ENCODE measurements at places on chromosomes 5 and 9.

GRCh38 chr5:6450319-6450833, 1.7 kb downstream of the UBE2QL1 start:
- no peak for DNase-seq

DNA sequence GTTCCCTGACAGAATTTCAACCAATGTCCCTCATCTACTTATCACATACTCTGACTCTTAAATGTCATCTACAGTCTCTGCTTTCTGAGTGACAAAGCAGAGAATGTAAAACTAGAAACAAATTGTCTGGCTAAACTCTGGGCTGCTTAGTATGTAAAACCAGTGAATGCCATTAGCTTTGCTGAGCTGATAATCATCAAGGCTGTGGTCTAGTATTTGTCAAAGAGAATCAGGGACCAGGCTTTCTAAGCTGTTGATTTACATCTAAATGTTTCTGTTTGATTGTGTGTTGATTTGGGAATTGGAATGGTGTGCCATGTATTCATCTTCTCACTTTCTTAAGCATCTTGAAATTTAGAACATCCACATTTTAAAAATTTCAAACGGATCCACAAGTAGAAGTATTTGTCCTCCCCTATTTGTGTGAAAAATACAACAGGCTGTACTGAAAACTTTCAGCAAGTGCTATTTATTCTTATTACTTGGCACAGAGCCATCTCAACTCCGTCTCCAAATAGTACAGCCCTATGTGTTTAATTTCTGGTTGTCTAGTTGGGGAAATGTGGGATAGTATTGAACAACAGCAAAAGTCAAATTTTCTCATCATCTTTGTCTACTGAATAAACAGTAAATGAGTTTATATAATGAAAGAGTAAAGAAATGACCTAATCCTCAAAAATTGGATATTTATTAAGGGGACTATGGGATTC, 251.5 kb downstream of the KCTD16 start:
- no peak for DNase-seq

DNA sequence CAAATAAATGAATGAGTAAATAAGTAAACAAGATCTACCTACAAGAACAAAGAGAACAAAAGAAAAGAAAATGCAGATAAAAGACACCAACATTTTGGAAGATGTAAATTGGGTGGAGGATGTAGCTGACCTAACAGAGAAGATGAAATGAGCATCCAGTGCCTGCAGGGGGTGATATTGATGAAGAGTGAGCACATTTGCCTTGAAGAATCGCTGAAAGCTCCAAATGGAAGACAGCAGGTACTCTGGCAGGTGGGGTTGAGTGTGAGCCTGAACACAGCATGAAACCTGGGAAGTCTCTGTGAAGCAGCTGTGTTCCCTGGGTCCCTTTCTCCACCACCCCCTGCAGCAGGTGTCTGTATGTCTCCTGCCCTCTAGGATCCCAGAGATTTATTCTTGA, 125.6 kb downstream of the NXNL2 start:
- DNase-seq = no peak

DNA sequence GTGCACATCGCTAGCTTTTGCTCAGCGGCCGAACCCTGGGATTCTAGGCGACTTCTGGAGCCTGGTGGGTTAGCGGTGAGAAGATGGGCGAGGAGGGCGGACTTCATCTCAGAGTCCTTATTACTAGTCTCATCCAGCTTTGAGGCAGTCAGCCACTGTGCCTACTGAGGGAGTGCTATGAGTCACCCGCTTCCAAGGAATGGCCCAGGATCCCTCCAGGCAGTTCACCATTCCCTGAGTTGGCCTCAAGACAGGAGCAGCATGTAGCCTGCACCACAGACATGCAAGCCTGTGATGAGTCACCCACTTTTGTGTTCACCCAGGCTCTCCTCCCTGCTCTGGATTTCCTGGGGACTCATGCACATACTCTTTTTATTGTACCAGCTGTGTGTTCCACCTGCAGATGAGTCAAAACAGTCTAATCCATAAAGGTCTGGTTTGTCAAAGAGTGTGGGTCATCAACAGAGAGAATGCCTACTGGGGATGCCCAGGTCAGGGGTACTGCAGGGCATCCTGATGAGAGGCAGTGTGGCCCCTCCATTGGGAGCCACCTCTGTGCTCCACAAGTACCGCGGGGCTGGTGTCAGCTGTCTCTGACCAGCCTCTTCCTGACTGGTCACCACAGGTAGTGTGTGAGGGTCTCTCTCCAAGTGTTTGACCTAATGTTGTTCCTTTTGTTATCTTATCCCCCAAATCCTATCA, 20.2 kb downstream of the SLC22A5 start:
- no peak for DNase-seq

GRCh38 chr5:173901705-173902104, 13.6 kb downstream of the CPEB4 start:
- no peak for DNase-seq

GRCh38 chr5:41882765-41883164, 12.5 kb upstream of the OXCT1 start:
- DNase-seq = no peak

GRCh38 chr9:134320126-134320867, 6.0 kb upstream of the RXRA start:
- DNase-seq = no peak
